ENCODE measurements at places on chromosomes 1 and 21.

- DNase-seq: no peak
These were observed 24.2 kb downstream of the UBASH3A start for GRCh38 chr21:42427809-42428419.

- no peak for DNase-seq
These were observed 51.7 kb downstream of the AK5 start for GRCh38 chr1:77333501-77333900.

DNA sequence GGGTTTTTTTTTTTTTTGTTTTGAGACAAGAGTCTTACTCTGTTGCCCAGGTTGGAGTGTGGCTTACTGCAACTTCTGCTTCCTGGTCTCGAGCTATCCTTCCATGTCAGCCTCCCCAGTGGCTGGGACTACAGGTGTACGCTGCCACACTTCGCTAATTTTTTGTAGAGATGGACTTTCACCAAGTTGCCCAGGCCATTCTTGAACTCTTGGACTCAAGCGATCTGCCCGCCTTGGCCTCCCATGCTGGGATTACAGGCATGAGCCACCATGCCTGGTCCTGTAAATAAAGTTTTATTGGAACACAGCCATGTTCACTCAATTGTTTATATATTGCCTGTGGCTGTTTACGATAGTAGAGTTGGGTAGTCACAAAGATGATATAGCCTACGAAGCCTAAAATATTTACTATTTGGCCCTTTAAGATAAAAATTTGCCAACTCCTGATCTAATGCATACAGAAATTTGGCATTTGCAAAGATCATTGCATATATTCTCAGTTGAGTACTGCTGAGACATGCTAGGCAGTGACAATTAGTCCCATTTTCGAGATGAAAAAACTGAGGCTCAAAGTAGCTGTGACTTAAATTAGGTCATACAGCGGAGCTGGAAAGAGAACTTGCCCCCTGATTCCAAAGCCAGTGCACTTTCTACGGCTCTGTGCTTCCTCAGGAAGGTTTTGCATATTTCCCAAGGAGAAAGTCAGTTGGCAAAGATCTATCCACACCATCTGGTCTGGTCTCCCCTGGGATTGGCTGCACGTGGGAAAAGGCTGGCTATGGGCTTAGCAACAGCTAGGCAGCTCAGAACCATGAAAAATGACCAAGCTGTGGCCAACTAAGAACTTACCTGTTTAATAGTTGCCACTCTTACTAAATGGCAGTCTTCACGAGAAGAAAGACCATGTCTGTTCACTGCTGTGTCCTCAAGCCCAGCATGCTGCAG, 19.4 kb downstream of the MECR start:
- no peak for DNase-seq

DNA sequence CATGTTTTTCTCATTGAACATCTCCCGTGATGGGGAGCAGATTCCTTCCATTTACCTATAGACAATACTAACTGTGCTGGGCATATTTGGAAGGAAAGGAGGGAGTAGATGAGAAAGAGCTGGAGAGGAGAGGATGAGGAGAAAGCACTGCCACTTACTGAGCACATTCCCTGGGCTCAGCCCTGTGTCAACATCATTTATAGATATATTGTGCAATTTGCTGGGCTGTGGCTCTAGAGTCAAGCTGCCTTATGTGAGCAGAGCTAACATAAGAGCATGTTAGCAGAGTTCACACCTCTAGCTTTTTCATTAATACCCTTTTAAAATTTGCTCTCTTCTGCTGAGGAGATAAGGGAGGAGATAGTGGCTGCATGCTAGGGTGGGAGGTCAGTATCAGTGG, 22.3 kb upstream of the CD53 start:
- DNase-seq: no peak

DNA sequence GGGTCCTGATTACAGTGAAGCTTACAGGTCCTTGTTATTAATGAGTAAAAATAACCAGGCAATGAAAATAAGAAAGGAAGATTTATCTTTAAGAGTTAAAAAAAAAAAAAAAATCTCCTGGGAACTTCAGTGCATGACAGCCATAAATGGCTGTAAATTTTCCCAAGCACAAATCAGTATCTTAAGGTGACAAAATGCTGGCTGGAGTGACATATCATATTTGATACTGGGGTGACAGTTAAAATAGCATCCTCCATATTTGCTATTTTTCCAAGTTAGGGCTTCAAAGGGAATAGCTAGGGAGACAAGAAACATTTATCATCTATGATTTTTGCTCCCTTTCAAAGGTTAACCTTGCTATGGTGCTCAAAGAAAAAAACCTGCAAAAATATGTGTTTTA, 226.6 kb downstream of the PRDM2 start:
- DNase-seq: no peak

GRCh38 chr1:224109981-224110380, 3.9 kb upstream of the FBXO28 start:
- no peak for DNase-seq

DNA sequence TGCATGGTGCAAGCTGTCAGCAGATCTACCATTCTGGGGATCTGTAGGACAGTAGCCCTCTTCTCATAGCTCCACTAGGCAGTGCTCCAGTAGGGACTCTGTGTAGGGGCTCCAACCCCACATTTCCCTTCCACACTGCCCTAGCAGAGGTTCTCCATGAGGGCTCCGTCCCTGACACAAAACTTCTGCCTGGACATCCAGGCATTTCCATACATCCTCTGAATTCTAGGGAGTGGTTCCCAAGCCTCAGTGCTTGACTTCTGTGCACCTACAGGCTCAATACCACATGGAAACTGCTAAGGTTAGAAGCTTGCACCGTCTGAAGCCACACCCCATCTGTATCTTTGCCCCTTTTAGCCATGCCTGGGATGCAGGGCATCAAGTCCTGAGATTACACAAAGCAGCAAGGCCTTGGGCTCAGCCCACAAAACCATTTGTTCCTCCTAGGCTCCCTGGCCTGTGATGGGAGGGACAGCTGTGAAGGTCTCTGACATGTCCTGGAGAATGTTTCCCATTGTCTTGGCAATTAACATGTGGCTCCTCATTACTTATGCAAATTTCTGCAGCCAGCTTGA, 117.0 kb upstream of the NFIA start:
- DNase-seq: no peak

- DNase-seq: no peak
These were observed 72.6 kb upstream of the HMGB4 start for GRCh38 chr1:33791251-33791650.

DNA sequence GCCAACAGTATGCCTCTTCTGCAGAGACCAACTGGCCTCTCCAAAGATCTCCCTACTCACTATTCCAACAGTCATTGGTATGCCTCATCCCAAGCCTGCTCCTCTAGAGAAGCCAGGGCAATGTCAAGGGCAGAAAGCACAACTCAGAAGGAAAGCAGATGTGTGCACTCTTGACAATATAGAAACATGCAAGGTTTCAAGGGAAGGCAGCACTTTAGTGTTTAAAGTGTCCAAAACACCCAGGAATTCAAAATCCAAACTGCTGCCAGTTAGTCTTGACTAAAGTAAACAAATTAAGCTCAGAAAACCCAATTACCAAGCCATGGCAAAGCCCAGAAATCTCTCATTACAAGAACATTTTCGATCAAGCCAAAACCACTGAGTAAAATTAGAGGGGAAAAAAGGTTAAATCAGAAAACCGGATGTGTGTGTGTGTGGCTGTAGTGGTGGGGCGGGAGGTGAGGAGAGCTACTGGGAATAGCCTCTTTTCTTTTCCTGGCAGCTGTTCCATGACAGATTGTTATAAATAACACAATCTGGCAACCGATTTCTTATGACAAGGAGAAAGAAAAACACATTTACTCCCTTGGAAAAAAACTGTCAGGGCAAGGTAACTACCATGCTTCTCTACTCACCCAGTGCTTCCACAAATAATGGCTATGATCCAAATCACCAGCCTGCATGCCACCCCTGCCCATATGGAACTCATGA, 39.2 kb downstream of the EIF2B3 start:
- DNase-seq: no peak

DNA sequence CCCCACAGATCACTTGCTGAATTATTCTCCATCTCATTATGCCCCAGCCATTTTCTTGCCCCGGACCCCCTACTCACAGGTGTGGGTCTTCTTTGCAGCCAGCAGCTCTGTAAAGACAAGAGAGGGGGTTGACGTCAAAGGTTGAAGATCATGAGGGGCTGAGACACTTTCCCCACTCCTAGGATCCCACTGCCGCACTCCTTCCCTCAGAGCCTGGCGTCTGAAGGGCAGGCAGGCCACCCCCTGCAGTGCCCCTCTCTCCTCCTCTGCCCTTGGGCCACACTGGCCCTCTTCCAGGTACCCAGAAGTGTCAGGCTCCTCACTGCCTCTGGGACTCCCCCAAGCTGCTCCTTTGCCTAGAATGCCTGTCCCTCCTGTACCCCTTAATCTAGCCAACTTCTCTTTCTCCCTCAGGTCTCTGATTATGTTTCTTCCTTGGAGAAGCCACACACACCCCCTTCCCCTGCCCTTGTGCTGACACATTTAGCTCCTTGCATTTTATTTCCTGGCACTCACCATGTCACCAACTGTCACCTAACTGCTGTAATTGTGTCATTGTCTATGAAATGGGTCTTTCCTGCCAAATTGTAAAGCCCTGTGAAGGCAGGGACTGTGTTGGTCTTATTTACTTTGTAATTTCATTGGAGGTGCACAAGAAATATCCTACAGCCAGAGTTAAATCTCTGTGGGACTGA, 2.1 kb downstream of the RORC start:
- DNase-seq: no peak

DNA sequence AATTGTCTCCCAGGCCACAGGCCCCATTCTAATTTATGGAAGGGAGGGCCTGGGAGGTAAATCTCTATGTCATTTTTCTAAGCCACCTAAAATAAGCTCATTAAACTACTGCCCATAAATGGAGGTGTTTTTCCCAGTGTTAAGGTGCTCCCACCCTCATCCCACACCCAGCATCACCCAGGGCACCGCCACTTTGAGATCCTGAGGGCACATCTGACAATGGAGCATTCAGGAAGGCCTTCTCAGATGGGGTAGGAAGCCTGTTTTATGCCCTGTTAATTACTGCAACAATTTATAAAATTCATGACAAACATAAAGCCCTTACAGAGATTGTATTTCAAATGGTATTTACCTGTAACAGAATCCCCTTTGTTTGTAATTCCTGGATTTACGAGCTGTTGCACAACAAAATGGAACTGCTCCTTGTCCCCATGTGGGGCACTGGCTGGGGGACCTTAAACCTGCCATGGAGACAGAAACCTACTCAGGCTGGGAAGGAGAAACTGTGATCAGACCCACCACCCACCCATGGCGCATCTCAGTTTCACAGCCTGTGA, 319.5 kb upstream of the USP24 start:
- no peak for DNase-seq

- DNase-seq: no peak
These were observed 90.6 kb upstream of the KCTD3 start for GRCh38 chr1:215476541-215476940.

DNA sequence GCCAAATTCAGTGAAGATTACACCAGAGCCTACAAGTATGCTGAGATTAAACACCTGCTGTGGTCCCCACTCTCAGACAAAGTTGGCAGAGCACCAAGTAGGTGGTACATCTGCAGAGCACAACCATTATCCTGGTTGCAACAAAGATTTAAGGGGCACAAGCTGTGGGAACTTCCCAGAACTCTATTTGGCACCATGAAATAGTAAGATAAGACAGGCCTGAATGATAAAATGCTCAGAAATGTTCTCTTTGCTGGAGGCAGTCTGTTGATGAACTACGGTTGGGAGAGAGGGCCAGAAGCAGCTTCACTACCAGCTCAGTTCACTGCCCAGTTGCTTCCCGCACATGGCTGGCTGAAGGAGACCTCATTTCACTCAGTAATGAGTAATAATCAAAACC, 19.9 kb downstream of the RPL5 start:
- no peak for DNase-seq

- DNase-seq: no peak
These were observed 82.5 kb downstream of the ST3GAL3 start for GRCh38 chr1:43789604-43790550.

All from activated naive CD4-positive, alpha-beta T cell treated with Interleukin-2 at 50 U/mL for 16 hours (primary cell).